ENCODE measurements at places on chromosomes 6 and 20.
A peak's percentile ranks its signal among the peaks of the same experiment; 100 is the strongest.

- peak; percentile 80 for DNase-seq
These were observed 25.2 kb downstream of the HLA-A start for GRCh38 chr6:29967379-29968010.

GRCh38 chr6:151630387-151630786 is 136.6 kb downstream of the CCDC170 start:
- DNase-seq: no peak

GRCh38 chr6:18465410-18466154 is 78.4 kb downstream of the RNF144B start:
- no peak for DNase-seq

GRCh38 chr20:40192529-40192928 is 496.5 kb downstream of the MAFB start:
- DNase-seq: no peak

DNA sequence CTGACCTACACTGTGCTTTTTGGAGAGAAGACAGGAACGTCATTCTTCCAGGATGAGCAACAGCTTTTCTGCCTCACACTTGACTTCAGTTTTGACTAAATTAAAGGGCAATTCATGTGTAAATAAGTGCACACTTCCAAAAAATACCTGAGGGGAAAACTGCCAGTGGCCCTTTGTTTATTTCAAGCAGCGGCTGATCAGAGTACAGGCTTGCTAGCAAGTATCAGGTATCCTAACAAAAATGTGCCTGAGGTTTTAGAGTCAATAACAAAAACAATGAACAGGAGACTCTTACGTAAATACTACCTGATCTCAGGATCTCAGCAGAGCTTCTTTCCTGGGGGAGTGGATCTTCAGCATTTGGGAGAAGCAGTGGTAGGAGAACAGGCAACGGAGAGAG is 12.4 kb downstream of the LY86 start:
- DNase-seq: peak; percentile 30

DNA sequence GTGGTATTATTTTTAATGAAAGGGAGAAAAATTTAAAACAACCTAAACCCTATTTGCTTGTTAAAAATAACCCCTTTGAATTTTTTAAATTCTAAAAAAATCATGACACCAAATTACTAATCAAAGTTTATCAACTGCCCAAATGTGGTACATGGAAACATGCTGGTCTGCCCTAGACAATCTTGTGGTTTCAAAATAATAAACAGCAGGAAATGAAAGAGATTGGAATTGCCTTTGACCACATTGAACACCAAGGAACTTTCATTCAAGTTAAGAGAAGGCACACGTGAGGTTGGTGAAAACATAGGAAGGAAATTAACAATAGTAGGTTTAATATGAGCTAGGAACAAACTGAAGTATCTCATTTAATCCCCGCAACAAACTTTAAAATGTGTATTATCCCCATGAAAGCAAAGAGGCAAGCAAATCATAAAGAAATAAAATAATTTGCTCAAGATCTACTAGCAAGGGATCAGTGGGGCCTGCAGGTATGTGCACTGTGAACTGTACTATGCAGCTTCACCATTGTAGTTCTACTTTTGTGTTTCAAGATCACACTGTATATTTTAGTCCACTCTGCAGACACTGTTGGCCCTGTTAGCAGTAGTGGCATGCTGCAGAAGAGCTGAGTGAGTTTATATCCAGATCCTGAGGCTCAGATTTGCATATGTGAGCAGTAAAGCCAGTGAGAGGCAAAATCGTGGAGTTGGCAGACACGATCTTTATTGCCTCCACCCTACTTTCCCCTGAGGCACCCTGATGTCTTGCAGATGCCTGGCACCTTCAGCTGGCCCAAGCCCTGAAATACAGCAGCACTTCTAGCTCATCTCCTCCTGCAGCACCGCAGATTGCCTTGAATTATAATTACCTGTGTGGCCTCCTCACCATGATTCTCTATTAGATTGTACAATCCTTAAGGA is 157.8 kb upstream of the TENT5A start:
- no peak for DNase-seq

DNA sequence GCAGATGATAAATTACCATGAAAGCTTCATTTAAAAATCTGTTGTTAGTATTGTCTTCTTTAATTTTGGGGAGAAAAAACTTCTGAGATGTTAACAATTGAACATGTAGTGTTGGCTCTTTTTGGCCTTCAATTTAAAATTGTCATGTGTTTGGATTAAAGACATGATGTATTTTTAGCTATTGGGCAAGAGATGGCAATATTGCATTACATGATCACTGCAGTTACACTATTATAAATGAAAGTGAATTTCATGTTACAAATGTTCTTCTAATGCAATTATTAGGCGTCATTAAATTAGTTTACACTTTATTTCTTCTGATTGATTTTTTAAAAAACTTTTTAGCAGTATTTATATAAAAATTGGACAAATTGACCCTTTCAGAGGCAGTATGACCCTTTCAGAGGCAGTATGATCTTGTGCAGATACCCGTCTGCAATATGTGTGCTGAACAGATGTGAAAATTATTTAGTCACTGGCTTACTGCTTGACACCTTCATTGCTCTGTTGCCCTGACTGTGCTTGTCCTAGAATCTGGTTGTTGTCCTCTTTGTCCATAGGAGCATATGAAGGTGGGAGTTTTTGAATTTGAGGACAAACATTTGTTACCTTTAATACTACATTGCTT is 25.8 kb downstream of the CDKAL1 start:
- peak; percentile 56 for DNase-seq

GRCh38 chr6:116268589-116269293 is 11.0 kb downstream of the TSPYL1 start:
- DNase-seq: peak; percentile 88
